ENCODE measurements at places on chromosomes 7 and 10.

- DNase-seq: no peak
These were observed 129.9 kb upstream of the ZNF32 start for GRCh38 chr10:43778571-43778970.

GRCh38 chr7:42479452-42479815 is 242.4 kb upstream of the GLI3 start:
- no peak for DNase-seq

DNA sequence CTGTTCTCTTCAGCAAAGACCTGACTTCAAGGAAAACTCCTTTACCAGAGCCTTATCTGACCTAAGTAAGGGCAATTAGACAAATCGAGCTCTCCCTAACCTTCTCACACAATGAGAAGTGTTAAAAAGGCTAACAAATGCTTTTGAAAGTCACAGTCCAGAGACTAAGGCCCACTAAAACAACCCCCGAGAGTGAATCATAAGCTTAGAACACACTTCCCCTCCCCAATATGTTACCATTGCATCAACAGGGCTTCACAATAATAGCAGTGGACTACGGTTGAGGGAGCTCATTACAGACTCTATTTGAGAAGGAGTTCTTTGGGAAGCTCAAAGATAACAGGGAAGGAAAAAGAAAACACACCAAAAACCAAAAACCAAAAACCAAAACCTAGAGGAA is 28.6 kb upstream of the ZEB1 start:
- DNase-seq: no peak

GRCh38 chr7:69753981-69754380 is 155.7 kb downstream of the AUTS2 start:
- DNase-seq: no peak

DNA sequence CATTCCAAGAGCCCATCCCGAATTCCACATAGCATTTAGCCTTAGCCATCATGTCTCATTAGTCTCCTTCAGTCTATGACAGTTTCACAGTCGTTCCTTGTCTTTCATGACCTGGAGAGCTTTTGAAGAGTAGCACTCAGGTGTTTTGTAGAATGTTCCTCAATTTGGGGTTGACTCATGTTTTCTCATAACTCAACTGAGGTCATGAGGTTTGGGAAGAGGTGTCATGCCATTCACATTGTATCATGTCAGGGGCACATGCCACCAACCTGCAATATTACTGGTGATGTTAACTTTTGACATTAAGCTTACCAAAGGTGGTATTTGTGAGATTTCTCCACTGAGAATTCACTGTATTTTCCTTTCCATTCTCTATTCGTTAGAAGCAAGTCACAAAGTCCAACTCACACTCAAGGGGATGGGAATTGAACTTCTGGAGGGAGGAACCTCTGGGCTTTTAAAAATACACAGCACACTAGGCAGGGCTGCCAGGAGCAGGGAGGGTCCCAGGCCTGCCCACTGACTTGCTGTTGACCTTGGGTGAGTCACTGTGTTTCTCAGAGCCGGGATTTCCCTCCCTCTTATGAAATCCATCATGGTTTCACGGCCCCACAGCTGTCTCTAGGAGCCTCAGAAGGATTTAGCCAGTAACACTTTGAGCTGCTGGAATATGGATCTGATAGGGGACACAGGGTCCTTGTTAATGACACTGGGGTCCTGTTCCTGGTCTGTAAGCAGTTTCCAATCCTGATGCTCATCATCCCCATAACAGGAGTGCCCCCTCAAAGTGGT is 74.4 kb upstream of the TCF7L2 start:
- no peak for DNase-seq

GRCh38 chr7:80945976-80946375 is 27.1 kb upstream of the SEMA3C start:
- no peak for DNase-seq

DNA sequence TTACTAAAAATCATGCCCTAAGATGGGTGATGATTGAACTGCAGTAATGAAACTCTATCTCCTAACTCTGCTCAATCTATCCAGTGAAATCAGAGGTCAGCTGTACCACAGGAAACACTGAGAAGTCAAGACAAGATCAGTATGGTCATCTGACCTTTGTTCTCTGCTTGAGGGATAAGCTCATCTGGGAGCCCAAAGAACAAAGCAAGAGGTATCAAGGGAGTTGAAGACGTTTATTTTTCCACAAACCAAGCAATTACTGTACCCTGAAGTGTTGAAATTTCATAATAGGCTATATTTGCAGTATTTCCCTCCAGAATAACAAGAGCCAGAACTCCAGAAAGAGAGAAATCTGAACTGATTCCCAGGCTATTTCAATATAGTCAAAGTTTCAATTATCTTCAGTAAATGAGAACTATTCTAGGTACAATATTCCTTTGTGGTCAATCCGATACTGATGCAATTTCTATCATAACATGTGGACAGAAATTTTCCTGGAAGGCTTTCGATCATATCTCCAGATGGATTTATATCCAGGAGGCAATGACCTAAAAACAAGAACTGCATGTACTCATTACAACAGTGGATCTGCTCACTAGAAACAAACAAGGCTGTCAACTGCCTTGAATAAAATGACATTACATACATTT is 345.3 kb downstream of the TNS3 start:
- DNase-seq: no peak

Measured in left lobe of liver (tissue), 2 donors.